ENCODE measurements at places on chromosomes 4 and X. TPM values are rescaled to one million over a fixed set of nuclear protein-coding genes. Genes with fewer than 3 reads are reported as not detected.

Gene GPM6B
- not detected for total RNA-seq

Gene VEGFD
- total RNA-seq: 0.09 TPM

Gene DCAF12L2
- total RNA-seq: 0.05 TPM

Gene S100P
- not detected for total RNA-seq

Gene CEP44
- 23.2 TPM for total RNA-seq

Data from smooth muscle cell of the umbilical artery (primary cell).